ENCODE measurements at places on chromosomes 6 and 20.

- no peaks in the 10 kb centered on the region for H3K4me1 ChIP-seq
- no peak overlapping the region for H3K4me3 ChIP-seq
- no peaks in the 10 kb centered on the region for H3K27me3 ChIP-seq
- H3K36me3 ChIP-seq: no peaks in the 10 kb centered on the region
These were observed 728.9 kb upstream of the GJE1 start for GRCh38 chr6:141403827-141404226.

- H3K36me3 ChIP-seq: no peaks in the 10 kb centered on the region
- no peak overlapping the region for H3K27ac ChIP-seq
- H3K27me3 ChIP-seq: no peaks in the 10 kb centered on the region
- no peak overlapping the region for H3K4me3 ChIP-seq
These were observed 31.7 kb upstream of the IL20RA start for GRCh38 chr6:137076277-137077068.

GRCh38 chr20:22475662-22476061, 108.7 kb downstream of the FOXA2 start:
- H3K27me3 ChIP-seq: no peaks in the 10 kb centered on the region
- no peaks in the 10 kb centered on the region for H3K36me3 ChIP-seq
- H3K27ac ChIP-seq: no peak overlapping the region

DNA sequence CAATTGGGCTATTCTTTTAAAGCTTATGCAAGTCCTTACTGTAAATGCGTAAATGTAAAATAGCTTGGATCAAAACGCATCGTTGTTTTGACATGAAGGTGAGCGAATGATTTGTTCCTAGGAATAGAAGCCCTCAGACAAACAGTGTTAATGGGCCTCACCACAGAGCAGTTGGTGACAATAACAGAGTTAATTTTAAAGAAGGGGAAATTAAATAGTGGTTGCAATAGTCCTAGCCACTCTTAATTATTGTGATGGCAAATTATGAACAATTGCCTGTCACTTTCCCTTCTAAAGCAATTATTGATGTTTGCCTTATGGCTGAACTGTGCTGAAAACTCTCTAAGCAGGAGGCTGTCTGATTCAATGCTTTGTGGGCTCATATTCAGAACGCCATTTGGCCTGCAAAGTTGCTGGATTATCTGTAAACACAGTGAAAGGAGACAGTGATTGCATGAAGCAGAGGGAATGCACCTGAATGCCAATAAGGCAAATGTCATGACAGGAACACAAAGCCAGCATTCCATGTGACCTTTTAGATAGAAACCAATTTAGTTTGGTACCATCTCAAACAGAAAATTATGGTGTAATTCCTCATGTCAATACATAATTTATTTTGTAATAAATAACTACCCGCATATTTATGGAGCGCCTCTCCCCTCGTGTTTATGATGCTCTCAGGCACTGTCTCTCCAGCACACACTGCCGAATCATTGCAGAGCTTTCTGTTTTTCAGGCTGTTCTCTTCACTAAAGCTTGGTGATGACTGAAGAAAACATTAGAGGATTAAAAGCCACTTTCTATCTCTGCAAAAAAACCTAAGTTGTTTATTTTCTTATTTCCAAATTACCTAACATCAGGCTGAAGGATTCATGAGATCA, 387.5 kb downstream of the HACE1 start:
- no peak overlapping the region for H3K27ac ChIP-seq
- H3K36me3 ChIP-seq: no peaks in the 10 kb centered on the region
- H3K4me1 ChIP-seq: no peaks in the 10 kb centered on the region
- no peaks in the 10 kb centered on the region for H3K27me3 ChIP-seq

DNA sequence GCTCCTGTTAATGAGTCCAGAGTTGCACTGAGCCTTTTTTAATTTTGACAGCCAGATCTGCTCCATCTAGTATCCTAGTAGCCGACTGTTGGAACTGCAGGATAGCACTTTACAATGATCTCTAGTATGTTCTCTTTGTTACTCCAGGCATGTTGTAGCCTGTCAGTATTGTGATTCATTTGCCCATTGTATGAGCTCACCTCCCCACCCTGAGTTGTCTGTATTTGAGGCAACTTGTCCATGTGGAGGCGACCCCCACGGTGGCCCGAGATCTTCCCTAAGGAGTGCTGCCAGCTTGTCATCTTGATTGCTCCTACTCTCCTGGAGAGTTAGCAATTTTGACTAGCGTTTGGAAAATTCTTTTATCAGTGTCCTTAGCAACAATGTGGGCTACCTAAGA, 67.2 kb downstream of the DHX35 start:
- H3K27ac ChIP-seq: no peak overlapping the region
- H3K36me3 ChIP-seq: peaks cover 20% of the 10 kb centered on the region
- DNase-seq: no peak
- H3K27me3 ChIP-seq: no peaks in the 10 kb centered on the region

DNA sequence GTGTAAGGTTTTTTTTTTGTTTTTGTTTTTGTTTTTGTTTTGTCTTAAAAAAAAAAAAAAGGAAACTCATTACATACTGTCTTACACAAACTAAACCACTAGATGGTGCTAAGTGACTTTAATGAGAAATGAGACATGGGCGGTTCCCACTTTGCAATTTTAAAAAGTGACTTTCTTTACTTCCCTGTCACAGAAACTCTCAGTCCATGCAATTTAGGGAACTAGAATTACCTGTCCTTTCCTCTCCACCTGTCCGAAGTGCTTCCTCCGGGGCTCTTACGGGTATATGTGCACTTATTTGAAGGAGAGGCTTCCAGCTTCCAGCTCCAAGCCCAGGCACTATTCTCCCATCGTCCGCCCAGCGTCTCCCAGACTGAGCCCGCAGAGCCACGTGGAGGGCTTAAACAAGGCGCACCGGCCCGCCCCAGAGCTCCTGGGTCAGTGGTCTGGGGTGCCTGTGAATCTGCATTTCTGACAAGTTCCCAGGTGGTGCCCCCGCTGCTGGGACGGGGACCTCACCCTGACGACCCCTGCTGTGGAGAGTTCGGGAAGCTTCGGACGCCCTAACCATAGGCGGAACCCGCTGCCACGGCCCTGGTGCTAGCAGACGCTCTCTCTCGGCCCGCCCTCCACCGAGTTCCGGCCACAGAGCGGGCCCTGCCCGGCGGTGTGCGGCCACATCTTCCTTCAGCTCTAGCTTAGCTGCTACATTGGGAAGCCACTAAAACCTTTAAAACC, 26.1 kb downstream of the BFSP1 start:
- H3K4me3 ChIP-seq: peak overlapping the region; percentile 41
- DNase-seq: peak; percentile 75
- H3K27ac ChIP-seq: no peak overlapping the region
- no peaks in the 10 kb centered on the region for H3K36me3 ChIP-seq

GRCh38 chr6:5439749-5440148, 178.4 kb downstream of the FARS2 start:
- no peaks in the 10 kb centered on the region for H3K36me3 ChIP-seq
- H3K4me3 ChIP-seq: no peak overlapping the region
- H3K4me1 ChIP-seq: no peaks in the 10 kb centered on the region
- H3K27me3 ChIP-seq: no peaks in the 10 kb centered on the region
- no peak overlapping the region for H3K27ac ChIP-seq
- no peak for DNase-seq
